ENCODE measurements at places on chromosomes 3 and 15. TPM values are rescaled to one million over a fixed set of nuclear protein-coding genes. Genes with fewer than 3 reads are reported as not detected.

ZNF662 gene
- total RNA-seq: 0.85 TPM

PYGO1 gene
- 8.7 TPM for total RNA-seq

MRPS11 gene
- total RNA-seq: 44.5 TPM

IL5RA gene
- not detected for total RNA-seq

TRPM1 gene
- total RNA-seq: not detected

DUOXA2 gene
- total RNA-seq: not detected

SLC22A14 gene
- total RNA-seq: 0.28 TPM

ALDH1A2 gene
- total RNA-seq: 4.5 TPM

PLA2G4E gene
- total RNA-seq: not detected

DAPK2 gene
- 3.9 TPM for total RNA-seq

CLSTN2 gene
- 1.3 TPM for total RNA-seq

ACP3 gene
- total RNA-seq: under 0.01 TPM

TMEM207 gene
- not detected for total RNA-seq

SERPINI1 gene
- 2.9 TPM for total RNA-seq

OXTR gene
- total RNA-seq: 29.9 TPM

NEK11 gene
- 7.6 TPM for total RNA-seq

SLC12A1 gene
- under 0.01 TPM for total RNA-seq

ARGFX gene
- not detected for total RNA-seq

SNURF gene
- total RNA-seq: 14.7 TPM

IL16 gene
- total RNA-seq: not detected

GRAMD1C gene
- total RNA-seq: 7.5 TPM

ATP13A5 gene
- total RNA-seq: not detected

CD96 gene
- total RNA-seq: under 0.01 TPM
